ENCODE measurements at places on chromosomes 2 and 18.

GRCh38 chr2:217733461-217733860 lies 269.3 kb downstream of the TNS1 start:
- no peak overlapping the region for H3K27ac ChIP-seq
- H3K27me3 ChIP-seq: peaks cover 3% of the 10 kb centered on the region
- no peak overlapping the region for H3K4me3 ChIP-seq
- DNase-seq: no peak
- no peaks in the 10 kb centered on the region for H3K36me3 ChIP-seq

GRCh38 chr2:127108090-127108523 lies 1.2 kb upstream of the BIN1 start:
- no peaks in the 10 kb centered on the region for H3K27me3 ChIP-seq
- peaks cover 41% of the 10 kb centered on the region for H3K4me1 ChIP-seq
- peaks cover 2% of the 10 kb centered on the region for H3K36me3 ChIP-seq
- H3K4me3 ChIP-seq: peak overlapping the region; percentile 98
- peak overlapping the region; percentile 84 for H3K27ac ChIP-seq

DNA sequence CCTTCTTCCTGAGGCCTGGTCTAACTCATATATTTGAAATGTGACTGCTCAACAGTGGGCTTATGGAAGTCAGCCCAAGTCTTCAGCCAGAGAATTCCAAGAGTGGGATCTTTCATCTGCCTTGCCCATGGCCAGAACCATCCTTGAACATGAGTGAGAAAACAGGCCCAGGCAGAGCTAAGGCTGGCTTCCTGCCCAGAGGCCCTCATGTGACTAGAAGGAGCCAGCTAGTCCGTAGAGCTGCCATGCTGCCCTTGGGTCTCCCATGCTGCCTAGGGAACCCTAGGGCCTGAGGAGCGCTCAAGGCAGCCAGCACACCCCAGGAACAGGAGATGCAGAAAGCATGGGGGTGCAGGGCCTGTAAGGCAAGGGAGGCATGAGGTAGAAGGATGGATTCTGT lies 203.6 kb downstream of the FHOD3 start:
- no peak overlapping the region for H3K27ac ChIP-seq
- H3K36me3 ChIP-seq: no peaks in the 10 kb centered on the region
- no peaks in the 10 kb centered on the region for H3K27me3 ChIP-seq
- no peaks in the 10 kb centered on the region for H3K4me1 ChIP-seq
- no peak overlapping the region for H3K4me3 ChIP-seq

DNA sequence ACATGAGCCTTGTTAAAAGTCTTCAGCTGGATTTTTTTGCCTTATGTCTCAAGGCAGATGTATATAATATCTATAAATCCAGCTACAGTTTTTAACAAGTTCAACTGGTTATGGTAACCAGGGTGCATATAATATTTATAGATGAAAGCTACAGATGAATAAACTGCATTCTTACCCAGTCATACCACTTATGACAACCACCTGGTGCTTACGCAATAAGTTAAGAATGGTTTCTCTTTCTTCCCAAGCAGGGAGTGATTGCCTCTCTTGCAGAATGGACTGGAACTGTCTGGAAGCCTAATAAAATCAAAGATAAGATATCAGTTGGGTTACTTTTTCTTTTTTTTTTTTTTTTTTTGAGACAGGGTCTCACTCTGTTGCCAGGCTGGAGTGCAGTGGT lies 19.6 kb downstream of the DHX57 start:
- no peak overlapping the region for H3K4me3 ChIP-seq
- H3K27ac ChIP-seq: no peak overlapping the region
- H3K36me3 ChIP-seq: no peaks in the 10 kb centered on the region
- H3K4me1 ChIP-seq: no peaks in the 10 kb centered on the region

DNA sequence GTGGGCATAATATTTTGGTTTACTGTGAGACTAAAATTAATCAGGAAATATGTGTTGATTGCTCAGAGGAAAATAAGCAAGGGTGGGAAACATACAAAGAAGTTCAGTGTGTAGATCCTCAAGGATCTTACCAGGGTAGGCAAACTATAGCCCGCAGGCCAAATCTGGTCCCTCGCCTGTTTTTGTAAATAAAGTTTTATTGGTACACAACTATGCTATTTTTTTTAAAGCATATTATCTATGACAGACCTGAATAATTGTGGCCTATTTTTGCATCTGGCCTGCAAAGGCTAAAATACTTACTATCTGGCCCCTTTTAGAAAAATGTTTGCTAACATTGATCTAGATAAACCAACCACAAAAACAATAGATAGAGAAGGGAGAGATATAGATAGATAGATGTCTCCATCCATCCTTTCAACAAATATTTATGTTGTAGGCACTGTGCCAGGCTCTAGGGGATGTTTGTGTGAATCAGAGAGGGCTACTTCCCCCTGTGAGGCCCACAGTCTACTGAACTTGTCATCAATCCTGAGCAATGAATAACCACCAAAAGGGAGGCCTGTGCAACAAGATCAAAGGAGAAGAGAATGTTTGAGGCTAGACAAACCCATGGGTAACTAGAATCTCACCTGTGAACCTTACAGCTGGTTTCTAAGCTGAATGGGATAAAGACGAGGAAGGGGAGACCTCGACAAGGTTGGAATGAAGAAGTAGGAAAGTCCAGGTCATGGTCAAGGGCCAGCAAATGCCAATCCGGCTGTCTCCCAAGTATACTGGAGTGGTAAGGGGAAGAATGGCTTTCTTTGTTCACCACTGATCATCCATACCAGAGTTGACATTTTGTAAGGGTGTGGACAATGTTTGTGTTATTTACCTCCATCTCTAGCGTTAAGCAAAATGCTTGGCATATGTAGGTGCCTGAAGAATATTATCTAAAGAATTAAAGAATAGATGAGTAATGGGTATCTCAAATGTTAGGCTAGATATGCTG lies 23.6 kb downstream of the ALPK2 start:
- no peaks in the 10 kb centered on the region for H3K27me3 ChIP-seq
- H3K27ac ChIP-seq: no peak overlapping the region
- no peak for DNase-seq
- H3K4me1 ChIP-seq: no peaks in the 10 kb centered on the region
- H3K4me3 ChIP-seq: no peak overlapping the region

DNA sequence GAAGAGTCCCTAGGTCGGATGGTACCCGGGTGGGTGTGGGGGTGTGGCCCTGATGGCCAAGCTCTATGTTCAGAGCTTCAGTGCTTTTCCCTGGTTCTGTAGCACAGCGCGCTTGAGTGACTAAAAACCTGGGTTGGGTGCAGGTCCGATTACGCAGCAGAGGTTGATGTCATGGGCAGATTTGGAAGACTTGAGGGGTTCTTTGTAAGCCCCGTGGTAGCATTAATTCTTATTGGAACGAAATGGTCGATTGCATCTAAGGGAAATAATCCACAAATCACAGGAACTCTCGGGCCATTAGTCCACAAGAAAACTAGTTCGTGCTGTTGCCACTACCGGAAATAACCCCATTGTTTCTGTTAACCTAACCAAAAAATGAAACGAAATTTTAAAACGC lies 9.0 kb downstream of the HOXD8 start:
- peaks cover 3% of the 10 kb centered on the region for H3K27me3 ChIP-seq
- no peak overlapping the region for H3K4me3 ChIP-seq
- H3K4me1 ChIP-seq: 0 out of 2 replicates have a peak, but pooled peaks cover 8% of the 10 kb centered on the region
